ENCODE measurements at places on chromosomes 2 and 18. TPM values are rescaled to one million over a fixed set of nuclear protein-coding genes. Genes with fewer than 3 reads are reported as not detected.

The SDC1 gene
- total RNA-seq: 269 TPM

The MEP1B gene
- total RNA-seq: not detected

The SP9 gene
- not detected for total RNA-seq

The CTNNA2 gene
- total RNA-seq: not detected

The LDLRAD4 gene
- total RNA-seq: 15.6 TPM

GRCh38 chr2:241538838-241539615 is 19.5 kb upstream of the BOK start:
- no peak overlapping the region for H3K4me3 ChIP-seq
- H3K4me1 ChIP-seq: peaks cover 5% of the 10 kb centered on the region
- H3K36me3 ChIP-seq: no peaks in the 10 kb centered on the region
- DNase-seq: no peak

DNA sequence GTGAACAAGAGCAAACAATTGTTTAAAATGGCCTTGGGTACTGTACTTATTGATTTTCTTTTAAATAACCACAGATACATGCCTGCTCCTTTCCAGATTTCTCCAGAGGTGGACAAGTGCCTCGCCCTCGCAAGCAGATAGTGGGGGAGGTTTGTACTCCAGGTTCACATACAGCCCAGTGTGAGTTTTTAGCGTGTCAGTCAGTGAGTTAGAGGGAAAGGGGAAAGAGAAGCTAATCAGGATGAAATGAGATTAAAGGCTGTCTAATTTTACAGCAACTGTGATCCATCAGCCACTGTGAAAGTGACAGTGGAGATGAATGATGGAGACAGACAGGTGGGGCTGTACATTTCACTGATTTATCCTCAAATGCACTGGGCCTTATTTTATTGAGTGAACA is 74.7 kb downstream of the KLHL14 start:
- H3K4me3 ChIP-seq: no peak overlapping the region
- no peaks in the 10 kb centered on the region for H3K4me1 ChIP-seq
- no peaks in the 10 kb centered on the region for H3K27me3 ChIP-seq
- no peak overlapping the region for H3K27ac ChIP-seq
- no peak for DNase-seq

DNA sequence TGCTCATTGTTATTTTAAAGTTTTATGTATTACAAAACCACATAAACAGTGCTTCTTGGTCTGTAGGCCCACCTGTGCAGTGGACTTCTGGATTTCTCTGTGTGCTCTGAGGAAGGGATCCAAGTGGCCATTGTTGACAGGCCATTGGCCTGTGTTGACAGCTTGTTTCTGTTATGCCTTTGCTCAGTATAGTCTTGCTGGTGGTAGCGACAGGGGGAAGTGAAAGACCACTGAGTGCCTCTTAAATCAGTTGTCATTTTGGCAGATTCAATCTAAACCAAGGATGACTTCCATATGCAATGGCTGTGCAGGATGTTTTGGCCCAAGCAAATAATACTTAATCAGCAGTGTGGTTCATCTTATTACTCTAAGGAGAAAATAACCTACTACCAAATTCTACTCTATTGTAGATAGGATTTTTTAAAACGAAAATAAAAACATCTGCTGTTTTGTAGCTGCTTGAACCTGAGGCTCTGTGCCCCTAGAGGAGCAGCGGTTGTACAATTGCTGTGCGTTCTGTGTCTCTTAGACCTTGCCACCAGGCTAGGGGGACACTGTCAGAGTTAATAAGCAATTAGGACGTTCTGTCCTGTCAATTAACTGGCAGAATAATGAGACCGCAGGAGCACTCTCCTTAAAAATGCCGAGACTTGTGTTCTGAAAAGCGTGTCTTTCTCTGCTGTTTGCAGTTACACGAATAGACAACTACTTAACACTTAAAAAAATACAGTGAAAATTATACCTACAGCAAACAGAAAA is 108.2 kb downstream of the RHBDD1 start:
- H3K4me1 ChIP-seq: no peaks in the 10 kb centered on the region
- H3K4me3 ChIP-seq: no peak overlapping the region
- no peak overlapping the region for H3K27ac ChIP-seq
- no peaks in the 10 kb centered on the region for H3K27me3 ChIP-seq
- H3K36me3 ChIP-seq: no peaks in the 10 kb centered on the region

- H3K36me3 ChIP-seq: no peaks in the 10 kb centered on the region
- no peak overlapping the region for H3K4me3 ChIP-seq
- H3K4me1 ChIP-seq: no peaks in the 10 kb centered on the region
- no peaks in the 10 kb centered on the region for H3K27me3 ChIP-seq
- no peak overlapping the region for H3K27ac ChIP-seq
These were observed 45.1 kb downstream of the CDH19 start for GRCh38 chr18:66558773-66559172.
